ENCODE measurements at places on chromosomes 6 and 20.
A peak's percentile ranks its signal among the peaks of the same experiment; 100 is the strongest.

DNA sequence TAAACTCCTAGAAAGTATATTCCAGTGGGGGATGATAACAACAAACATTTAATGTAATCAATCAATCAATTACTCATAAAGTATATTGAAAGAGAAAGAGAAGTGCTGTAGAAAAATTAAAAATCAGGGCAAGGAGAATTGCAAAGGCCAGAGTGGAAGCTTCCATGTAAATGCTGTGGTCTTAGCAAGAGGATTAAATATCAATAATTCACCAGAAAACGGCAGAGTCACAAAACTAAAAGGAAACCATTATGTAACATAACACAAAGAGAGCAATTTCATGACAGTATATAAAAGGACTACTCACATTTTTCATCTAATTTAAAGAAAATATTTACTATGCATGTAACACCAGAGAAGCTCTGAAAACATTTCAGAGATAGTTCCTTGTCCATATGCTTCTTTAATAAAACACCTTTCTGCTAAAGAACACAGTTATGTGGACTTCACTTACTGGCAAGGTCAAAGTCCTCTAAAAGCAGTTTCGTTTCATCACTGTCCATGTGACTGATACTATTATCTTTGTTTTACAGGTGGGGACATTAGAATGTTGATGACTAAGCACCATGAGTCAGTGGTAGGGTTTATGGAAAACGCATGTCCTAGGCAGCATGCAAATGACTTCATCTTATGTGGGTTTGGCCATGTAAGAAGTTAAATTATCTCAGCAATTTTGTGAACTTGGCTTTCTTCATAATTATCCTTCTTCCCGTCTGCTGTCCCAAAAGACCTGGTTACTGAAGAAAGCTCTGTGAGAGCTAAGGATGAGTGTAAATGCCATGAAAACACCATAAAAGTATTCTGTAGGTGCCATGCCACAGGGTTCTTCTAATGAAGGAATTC, 185.8 kb upstream of the TENT5A start:
- DNase-seq = peak; percentile 87

DNA sequence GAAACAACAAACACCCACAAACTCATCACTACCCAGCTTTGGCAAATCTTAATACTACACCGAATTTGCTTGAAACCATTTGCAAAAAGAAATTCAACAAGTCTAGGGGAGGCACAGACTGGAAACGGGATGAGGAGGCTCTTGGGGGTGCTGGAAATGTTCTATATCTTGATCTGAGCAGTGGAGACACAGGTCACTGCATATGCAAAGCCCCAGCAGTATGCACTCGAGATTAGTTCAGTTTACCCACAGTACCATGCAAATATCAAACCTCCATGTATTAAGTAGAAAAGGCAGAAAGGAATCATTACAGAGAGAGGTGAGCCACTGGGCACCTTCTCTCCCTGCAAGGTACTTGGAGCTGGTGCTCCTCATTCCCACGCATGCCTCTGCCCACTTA, 75.9 kb downstream of the PREX1 start:
- DNase-seq = no peak

DNA sequence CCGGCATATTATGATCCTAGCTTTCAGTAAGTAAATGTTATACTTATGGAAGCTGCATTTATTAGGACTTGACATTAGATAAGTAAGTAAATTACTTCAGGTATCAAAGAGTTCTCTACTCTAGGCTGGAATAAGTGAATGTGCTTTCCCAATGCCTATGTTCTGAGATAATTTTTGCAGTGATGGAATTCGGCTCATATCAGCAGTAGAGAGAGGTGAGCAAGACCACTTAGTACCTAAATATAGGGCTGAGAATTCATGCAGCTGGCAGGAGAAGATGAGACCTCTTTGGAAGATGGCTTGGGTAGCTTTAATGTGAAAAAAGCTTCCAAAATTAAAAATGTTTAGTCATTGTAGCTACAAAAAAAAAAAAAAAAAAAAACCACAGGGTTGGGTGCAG, 13.3 kb upstream of the BEND3 start:
- DNase-seq = no peak

DNA sequence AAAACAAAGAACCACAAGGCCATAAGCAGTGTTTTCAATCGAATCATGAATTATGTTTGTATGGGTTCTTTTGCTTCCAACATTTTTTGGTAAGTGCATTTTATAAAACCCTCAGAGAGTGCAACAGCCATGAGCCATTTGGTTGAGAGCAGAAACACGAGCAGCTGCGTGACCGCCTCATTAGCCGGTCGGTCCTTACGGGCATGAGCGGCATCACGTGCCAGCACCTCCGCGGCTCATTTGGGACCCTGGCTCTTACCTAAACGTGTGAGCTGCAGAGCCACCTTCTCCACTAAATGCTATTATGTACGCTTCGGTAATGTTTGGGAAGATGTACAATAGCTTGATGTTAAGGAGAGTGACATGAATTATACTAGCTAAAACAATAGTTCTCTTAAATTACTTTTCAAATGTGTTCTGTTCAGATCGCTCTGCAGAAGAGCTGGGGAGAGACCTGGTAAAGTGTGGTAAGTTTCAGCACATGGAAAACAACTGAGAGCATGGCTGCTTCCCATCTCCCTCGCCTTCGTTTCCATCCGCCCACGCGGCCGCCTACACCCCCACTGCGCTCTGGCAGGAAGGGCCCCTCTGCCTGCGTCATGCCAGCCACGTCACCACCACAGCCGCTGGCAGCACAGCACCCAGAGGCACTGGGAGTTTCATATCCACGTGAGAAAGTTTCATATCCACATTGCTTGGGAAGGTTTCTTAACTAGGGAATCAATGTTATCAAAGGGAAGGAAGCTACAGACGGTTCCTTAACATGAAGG, 23.7 kb upstream of the PDE10A start:
- DNase-seq = no peak

- no peak for DNase-seq
Observed at GRCh38 chr20:15138548-15139126, 801.2 kb upstream of the FLRT3 start.

- no peak for DNase-seq
Observed at GRCh38 chr6:31138982-31139381, at the start of gene PSORS1C2. TSS of gene PSORS1C2 (minus strand) at chr6:31139066. CDS start at chr6:31139026, 40 bp downstream.

- peak; percentile 68 for DNase-seq
Observed at GRCh38 chr6:81753711-81754577, 1.5 kb upstream of the TENT5A start.

GRCh38 chr6:81755551-81755950, 3.1 kb upstream of the TENT5A start:
- no peak for DNase-seq

DNA sequence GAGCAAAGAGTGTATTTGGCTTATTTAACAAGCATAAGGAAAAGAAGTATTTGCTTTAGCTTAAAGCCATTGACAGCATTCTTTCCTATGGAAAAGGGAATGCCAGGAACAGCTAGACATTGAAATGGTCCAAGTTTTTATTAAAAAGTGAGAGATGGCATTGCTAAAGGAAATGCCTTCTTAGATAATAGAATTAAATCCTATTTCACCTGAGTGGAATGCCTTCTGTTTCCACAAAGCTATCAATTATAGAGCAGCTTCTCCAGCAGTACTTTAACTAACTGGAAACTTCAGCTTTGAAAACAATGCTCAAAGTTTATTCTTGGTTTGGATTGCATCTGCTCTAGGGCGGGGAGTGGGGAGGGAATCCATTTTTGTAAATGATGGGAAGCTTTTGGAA, 85.1 kb upstream of the CNKSR3 start:
- DNase-seq = no peak

DNA sequence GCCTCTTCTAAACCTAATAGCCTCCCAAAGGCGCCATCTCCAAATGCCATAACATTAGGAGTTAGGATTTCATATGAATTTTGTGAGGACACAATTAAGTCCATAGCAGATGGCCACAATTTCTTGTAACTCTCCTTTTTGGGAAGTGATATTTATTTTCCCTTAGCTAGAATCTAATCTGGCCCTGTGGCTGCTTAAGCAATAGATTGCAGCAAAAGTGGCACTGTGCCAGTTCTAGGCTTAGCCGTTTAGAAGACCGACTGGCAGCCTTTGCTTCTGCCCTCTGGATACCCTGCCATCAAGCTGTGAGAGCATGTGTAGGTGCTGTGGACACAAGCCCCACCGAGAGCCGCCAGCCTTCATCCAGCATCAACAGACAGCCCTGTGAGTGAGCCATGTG, 15.9 kb upstream of the ADGB start:
- peak; percentile 96 for DNase-seq

DNA sequence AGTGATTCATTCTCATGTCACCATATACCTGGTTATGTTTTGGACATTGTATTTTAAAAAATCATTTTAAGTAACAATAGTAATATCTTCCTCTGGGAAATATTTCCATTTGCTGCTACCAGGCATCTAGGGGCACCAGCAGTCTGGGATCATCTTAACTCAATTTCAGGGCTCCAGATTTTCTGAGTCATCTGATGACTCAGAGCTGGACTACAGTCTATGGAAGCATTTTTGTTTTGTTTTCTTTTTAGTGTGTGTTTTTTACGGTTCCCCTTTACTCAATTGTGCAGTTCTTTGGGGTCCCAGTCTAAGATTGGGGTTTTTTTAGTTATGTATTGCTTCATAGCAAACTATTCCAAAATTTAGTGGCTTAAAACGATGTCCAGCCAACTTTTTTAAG, 5.7 kb upstream of the FKBP5 start:
- peak; percentile 52 for DNase-seq

DNA sequence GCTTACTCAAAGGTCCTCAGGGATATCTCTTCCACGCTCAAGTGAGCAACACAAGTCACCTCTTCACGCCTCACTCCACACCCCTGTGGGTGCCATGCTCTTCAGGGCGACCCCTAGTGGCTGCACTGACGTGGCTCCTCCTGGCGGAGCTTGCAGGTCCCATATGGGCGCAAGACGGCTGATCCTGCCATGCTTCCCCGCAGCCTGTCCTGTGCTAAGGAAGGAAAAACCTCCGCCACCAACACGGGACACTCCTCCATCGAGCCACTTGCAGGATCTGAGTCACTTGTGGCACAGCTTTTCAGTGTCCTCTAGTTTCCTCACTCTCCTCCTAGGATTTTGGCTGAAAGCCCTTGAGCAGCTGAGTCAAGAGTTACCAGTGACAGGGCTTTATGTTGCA, 90.7 kb downstream of the KHDC1L start:
- DNase-seq = no peak

GRCh38 chr6:112348334-112348874, 1.3 kb downstream of the RFPL4B start:
- DNase-seq = no peak

- peak; percentile 30 for DNase-seq
Observed at GRCh38 chr6:131372535-131372934, 200.5 kb upstream of the ARG1 start.

- DNase-seq = no peak
Observed at GRCh38 chr6:157774153-157775135, 48.6 kb upstream of the SNX9 start.

DNA sequence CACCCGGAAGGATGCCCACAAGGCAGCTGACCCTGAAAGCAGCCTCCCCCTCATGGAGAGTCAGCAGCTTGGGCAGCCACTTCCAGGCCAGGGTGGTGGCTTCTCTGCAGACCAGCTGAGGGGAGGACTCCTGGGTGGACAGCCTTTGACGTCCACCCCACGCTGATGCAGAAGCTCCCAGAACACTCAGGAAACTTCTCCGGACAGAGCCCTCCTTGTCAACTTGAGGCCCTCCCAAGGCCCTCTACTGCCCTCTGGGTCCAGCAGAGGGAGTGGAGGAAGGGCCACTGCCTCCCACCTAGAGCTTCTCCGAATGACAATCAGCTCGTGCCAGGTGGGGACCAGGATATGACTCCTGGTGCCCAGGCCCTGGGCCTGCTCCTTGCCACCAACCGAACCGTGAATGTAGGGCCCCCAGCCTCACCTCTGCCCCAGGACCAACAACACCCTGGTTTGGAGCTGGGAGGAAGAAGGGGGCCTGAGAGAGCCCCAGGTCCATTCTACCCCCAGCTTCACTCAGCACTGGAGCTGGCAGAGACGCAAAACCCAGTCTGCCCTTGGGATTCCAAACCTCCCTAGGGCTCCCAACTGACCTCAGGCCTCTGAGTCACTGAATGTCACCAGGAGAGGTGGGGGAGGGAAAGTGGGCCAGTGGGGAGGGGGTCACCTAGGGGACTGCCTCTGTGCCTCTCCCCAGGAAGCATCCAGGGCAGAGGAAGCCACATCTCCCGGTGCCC, 10.9 kb upstream of the SLC22A7 start:
- no peak for DNase-seq

DNA sequence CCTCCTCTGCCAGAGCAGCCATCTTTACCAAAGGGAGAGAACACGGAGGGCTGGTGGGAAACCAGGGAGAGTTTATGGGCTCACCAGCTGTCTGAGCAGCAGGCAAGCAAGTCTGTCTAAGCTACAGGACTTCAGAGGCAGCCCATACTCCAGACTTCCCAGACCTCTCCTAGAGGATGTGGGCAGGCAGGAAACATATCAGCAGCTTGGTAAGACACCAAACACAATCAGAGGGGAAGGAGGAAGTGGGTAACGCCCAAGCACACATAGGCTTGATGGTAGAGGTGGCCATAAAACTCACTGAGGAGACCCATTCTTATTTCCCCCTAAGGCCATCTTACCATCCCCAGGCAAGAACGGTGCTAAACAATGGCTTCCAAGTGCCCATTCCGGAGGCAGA, 143.1 kb upstream of the ARID1B start:
- DNase-seq = no peak

DNA sequence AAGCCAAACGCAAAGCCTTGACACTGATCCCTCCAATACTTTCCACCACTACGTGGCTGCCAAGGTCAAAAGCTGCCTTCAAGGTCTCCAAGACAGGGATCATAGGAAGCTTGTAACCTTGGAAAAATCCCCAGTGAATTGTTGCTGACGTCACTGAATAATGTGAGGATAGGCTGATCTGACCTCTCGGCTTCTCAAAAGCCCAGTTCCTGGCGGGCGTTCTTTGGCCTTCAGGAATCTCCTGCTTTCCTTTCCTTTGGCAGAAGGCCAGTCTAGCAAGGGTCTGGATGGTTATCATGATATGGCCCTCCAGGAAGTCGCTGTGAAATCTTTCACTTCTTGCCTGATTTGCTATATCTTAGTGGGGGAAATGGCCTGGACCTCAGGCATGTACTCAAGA, 61.4 kb upstream of the TNFAIP3 start:
- DNase-seq = no peak

GRCh38 chr6:7238526-7238899, 74.5 kb downstream of the SSR1 start:
- no peak for DNase-seq

DNA sequence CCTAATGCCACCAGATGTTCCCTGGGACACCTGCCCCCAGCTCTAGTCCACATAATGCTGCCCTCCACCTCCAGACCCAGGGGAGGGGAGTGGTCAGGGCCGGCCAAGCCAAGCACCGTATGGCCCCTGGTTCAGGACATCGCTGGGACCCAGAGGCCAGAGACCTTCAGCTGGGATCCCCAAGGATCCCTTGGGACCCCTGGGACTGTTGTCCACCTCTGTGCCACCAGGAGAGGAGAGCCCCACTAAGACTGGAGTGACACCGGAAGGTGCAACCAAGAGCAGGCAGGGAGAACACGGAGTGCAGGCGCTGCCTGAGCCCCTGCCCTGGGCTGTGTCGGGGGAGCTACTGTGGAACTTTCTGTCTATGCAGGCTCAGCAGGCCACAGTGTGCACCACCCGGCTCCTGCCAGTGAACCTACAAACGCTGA, 43.6 kb downstream of the CTCFL start:
- DNase-seq = no peak

GRCh38 chr20:25160467-25160866, 35.0 kb upstream of the ENTPD6 start:
- DNase-seq = no peak

GRCh38 chr6:28258877-28259777, at the start of gene NKAPL:
TSS of gene NKAPL (plus strand) at chr6:28259297. CDS start at chr6:28259372, 75 bp downstream.
- peak; percentile 93 for DNase-seq

GRCh38 chr20:13012886-13013285, 4.1 kb downstream of the SPTLC3 start:
- DNase-seq = no peak
